ENCODE measurements at places on chromosomes 11 and 22.

GRCh38 chr11:110026858-110027626 is 66.2 kb upstream of the ZC3H12C start:
- DNase-seq, result no peak

DNA sequence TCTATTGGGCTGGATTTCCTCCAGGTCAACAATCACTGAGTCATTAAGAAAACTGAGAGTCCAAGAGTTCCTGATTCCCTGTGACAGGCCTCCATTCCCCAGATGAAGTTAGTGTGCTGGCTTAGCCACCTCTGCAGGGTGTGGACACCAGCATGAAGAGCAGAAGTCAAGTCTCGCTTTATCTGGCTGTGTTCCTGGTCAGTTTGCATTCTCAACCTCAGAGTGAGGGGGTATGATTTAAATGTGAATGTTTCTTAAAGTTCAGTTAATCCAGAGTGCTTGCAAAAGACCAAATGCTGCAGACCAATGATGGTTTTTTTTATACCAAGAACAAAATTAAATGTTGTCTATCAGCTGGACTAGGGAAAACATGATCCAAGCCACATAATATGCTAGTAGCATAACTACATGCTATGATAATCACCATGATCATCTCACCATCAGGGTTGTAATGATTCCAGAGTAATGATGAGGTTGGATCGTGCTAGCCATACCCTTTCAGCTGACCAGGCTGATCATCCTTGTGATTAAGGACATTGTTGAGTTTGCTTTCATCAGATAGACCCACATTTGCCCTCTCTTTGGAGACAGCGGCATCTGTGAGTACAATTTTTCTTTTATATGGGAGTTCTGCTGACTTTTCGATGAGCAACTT is 145.8 kb upstream of the ARHGAP20 start:
- DNase-seq, result no peak

GRCh38 chr11:859394-860131 is 16.9 kb downstream of the TSPAN4 start:
- no peak for DNase-seq

DNA sequence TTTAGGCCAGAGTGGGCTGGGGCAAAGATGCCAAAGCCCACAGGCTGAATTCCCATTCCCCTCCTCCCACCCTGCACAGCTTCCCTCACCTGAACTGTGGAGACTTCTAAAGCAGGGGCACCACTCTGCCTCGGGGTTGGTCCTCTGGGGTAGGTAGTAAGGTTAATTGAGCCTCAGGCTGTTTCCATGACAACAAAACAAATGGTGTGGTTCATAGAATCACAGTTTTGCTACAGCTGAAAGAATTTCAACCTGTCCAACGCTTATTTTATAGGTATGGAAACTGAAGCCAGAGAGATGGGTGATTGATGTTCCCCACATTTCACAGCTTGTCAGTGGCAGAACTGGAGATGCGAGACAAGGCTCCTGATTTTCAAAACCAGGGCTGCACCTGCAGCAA is 109.5 kb downstream of the SNX19 start:
- no peak for DNase-seq

GRCh38 chr11:18321578-18321968 is 367 bp downstream of the HPS5 start:
- DNase-seq, result no peak

DNA sequence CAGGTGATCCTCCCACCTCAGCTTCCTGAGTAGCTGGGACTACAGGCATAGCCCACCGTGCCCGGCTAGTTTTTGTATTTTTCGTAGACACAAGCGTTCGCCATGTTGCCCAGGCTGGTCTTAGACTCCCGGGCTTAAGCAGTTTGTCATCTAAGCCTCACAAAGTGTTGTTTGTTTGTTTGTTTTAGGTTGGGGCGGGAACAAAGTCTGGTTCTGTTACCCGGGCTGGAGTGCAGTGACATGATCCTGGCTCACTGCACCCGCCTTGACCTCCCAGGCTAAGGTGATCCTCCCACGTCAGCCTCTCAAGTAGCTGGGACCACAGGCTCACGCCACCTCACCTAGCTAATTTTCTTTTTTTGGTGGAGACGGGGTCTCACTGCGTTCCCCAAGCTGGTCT is 12.6 kb downstream of the IRF7 start:
- DNase-seq, result no peak

GRCh38 chr22:40396882-40397281 is 26.5 kb downstream of the SGSM3 start:
- no peak for DNase-seq

- peak; percentile 49 for DNase-seq
These were observed 4.5 kb downstream of the GSTT2 start for GRCh38 chr22:23984430-23984829.

DNA sequence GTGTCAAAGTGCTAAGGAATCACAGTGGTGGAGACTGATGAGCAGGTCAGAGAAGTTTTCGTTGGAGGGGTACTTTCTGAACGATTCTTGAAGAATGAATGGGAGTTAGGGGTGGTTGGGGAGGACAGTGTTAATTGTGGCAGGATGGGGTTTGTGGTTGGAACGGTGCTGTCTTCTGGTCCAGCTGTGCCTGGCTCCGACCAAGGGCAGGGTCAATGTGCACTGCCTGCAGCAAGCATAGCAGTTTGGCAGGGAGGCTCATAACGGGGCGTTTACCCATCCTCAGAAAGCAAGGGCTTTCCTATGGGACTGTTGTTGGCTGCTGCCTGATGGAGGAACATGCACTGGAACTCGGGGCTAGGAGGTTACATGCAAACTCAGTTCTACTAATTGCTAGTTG is 265.8 kb downstream of the KIRREL3 start:
- no peak for DNase-seq
